ENCODE measurements at places on chromosomes 6 and 20.
A peak's percentile ranks its signal among the peaks of the same experiment; 100 is the strongest.

- DNase-seq = no peak
These were observed 55.1 kb upstream of the IL20RA start for GRCh38 chr6:137099689-137100403.

GRCh38 chr20:33079259-33079658 is at the start of gene BPIFB4:
BPIFB4 (plus strand) TSS chr20:33079643; CDS start chr20:33081527, 1,884 bp downstream.
- DNase-seq = no peak

DNA sequence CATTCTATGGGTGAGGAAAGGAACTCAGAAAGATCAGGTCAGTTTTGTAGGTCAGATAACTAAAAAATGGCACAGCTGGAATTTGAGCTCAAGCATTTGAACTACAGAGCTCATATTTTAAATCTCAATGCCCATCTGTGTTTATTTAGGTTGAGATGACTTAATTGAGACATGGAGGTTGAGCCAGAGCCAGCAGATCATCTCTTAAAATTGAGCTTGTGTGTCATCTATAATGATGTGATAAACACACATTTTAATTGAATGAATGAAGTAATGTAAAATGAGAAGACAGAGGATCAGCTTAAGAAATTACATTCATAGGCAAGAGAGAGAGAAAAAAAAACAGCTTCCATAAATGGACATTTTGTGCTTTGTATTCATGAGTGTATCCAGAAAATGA is 3.7 kb downstream of the MANEA start:
- DNase-seq = peak; percentile 23

- no peak for DNase-seq
These were observed 21.3 kb downstream of the MLIP start for GRCh38 chr6:54132587-54132986.

GRCh38 chr20:37703035-37703845 is 9.4 kb downstream of the CTNNBL1 start:
- DNase-seq = no peak

GRCh38 chr20:6746901-6747609 is 20.4 kb upstream of the BMP2 start:
- DNase-seq = no peak

DNA sequence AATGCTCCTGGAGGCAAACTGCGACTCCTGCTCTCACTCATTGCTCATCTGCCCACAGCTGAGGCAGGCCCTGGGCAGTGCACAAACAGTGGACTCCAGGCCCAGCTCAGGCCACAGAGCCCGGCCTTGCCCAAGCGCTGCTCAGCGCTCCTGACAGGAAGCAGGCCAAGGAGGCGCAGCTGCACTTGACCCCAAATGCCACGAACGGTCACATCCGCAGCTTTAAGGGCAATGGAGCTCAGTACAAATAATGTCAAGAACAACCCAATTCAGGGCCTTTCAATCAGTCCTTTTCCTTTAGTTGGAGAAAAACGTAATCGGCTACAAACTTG is 33.8 kb downstream of the RRBP1 start:
- DNase-seq = no peak

- no peak for DNase-seq
These were observed 29.8 kb downstream of the PDYN start for GRCh38 chr20:1964061-1964460.

DNA sequence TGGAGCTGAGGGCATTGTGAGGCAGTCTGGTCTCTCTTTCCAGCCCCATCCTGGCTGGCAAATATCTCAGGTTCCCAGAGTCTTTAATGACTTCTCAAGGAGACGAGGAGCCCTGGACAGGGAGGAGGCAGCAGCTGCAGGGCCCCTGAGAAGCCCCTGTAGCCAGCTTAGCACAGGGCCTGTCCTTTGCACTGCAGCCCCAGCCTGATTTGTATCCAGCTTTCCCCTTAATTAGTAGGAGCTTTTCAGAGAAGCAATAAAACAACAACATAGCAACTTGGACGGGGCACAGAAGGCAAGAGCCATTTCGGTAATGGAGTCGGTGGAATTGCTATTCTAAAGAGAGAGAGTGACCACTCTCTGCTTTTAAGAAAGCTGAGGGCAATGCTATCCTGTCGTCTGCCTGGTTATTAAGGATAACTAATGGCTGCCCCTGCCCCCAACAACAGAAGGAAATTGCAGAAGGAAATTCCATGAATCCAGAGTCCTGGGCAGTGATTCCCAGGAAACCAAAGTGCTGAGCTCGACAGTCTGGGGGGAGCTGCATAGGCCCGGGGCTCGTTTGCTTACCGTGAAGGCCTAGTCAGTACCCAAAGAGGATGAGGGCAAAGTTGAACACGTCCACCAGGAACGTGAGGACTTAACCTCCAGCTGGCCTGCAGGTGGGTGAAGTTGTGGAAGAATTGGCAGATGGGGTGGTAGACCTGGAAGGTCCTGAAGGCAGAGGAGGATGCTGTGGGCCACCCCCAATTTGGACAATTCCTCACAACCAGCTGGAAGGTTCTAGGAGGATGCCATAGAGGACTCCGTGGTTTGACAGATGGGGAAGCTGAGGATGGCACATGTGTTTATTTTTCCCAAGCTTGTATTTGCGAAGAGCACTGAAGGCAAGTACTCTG is 50.3 kb downstream of the NPEPL1 start:
- DNase-seq = no peak

GRCh38 chr6:8325743-8326142 is 109.6 kb downstream of the SLC35B3 start:
- no peak for DNase-seq

DNA sequence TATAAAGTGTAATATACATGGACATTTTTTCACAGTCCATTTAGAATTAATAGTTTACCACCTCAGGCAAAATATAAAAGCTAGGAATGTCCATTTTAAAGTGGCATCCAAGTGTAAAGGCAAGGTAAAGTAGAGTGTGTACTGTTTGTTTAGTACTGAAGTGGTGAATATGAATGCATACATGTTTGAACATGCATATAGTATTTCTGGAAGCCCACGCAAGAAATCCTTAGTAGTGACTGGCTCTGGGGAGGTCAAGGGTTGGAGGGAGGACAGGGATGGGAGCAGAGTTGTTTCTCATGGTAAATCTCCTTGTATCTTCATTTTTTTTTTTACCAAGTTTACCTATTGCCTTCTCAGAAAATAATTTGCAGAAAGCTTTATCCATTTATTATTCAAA is 129.2 kb downstream of the UNC5CL start:
- no peak for DNase-seq

GRCh38 chr6:138757136-138757535 is 16.4 kb upstream of the CCDC28A start:
- no peak for DNase-seq

- DNase-seq = no peak
These were observed 259.4 kb upstream of the POU3F2 start for GRCh38 chr6:98574984-98575383.

GRCh38 chr6:42366011-42366705 is 85.6 kb downstream of the TRERF1 start:
- DNase-seq = no peak

DNA sequence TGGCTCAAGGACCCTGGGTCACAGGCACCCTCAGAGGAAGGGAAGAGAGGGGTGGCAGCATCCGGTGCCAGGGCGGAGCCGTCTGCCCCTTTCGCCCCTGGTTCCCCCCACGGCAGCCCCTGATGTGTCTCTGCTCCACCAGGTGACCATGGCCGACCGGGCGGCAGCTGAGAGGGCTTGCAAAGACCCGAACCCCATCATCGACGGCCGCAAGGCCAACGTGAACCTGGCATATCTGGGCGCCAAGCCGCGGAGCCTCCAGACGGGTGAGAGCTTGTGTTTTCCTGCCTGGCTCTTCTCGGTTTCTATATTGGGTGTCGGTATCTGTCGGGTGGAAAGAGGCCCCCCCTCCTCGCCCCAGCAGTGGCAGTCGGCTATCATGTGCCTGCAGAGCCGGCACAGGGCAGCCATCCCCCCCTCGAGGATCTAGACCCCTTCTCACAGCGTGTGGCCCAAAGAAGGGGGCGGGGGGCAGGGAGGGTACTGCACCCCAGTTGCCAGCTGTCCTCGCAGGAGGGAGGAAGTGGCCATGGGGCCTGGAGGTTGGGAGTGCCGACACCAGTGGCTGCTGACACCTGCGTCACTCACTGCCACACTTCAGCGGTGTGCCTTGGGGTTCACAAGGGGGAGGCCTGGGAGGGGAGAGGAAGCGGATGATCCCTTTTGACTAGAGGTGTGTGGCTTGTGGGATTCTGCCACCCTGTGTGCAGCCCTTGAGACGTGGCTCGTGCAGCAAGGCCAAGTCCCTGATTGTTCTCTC is 1.5 kb downstream of the RBM38 start:
- peak; percentile 13 for DNase-seq

GRCh38 chr20:57106030-57106682 is 160.3 kb downstream of the BMP7 start:
- DNase-seq = no peak

DNA sequence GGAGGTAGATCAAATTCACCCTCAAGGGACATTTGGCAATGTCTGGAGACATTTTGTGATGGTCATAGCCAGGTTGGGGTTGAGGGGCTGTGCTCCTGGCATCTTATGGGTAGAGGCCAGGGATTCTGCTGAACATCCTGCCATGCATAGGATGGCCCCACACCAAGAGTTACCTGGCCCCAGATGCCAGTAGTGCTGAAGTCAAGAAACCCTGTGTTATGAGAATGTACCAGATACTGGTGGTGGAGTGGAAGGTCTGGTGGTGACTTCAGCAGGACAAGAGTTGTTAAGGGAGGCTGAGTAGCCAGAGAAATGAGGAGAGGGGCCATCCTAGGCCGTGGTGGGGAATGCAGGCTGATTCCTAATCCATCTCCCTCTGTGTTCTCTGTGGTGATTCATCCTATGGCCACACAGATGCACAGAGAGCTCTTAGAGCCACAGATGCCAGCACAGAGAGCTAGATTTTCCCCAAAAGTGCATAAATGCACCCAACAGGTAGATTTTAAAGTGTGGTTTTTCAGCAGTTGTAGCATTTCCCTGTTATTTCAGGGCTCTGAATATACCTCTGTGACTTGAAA is 43.6 kb downstream of the CDYL start:
- DNase-seq = no peak

GRCh38 chr20:9200620-9201019 is 131.7 kb downstream of the PLCB4 start:
- DNase-seq = no peak

DNA sequence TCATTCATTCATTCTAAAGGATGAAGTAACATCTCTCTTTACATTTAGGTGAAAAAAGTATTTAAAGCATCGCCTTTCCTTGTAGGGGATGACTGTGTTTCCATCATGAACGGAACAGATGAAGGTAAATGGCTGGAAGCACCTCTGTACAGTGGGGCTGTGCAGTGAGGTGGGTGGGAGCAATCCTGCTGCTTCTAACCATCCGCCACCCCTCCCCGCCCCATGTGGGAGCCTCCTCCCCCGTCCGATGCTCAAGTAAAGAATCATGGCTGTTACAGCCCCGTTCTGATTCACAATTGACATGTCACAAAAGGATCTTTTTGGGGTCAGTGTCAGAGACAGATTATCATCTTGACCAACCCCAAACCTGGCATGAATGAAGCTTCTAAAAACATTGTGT is 19.3 kb downstream of the ENTPD6 start:
- no peak for DNase-seq

- no peak for DNase-seq
These were observed 161.3 kb upstream of the PHACTR1 start for GRCh38 chr6:12555267-12555666.

- DNase-seq = no peak
These were observed 25.1 kb downstream of the PLAGL1 start for GRCh38 chr6:143982968-143983367.

- peak; percentile 67 for DNase-seq
These were observed 8.8 kb upstream of the PERP start for GRCh38 chr6:138115877-138116660.

- no peak for DNase-seq
These were observed 13.4 kb downstream of the PRSS16 start for GRCh38 chr6:27260836-27261375.

Data from NCI-H2081 (cell line).